ENCODE measurements at places on chromosomes 2 and 18. TPM values are rescaled to one million over a fixed set of nuclear protein-coding genes. Genes with fewer than 3 reads are reported as not detected.

RNF125 gene
- 0.28 TPM for total RNA-seq

SERPINB3 gene
- not detected for total RNA-seq

ABCB11 gene
- total RNA-seq = not detected

RALB gene
- total RNA-seq = 41.7 TPM

GALR1 gene
- total RNA-seq = not detected

GYPC gene
- total RNA-seq = 125 TPM

TDRD15 gene
- not detected for total RNA-seq

GLI2 gene
- total RNA-seq = 11.3 TPM

SNRNP27 gene
- total RNA-seq = 31.3 TPM

SPP2 gene
- total RNA-seq = not detected

DSC2 gene
- not detected for total RNA-seq

RBMS1 gene
- total RNA-seq = 86.3 TPM

FEV gene
- not detected for total RNA-seq

EGR4 gene
- not detected for total RNA-seq

CDH7 gene
- under 0.01 TPM for total RNA-seq

ATRAID gene
- 247 TPM for total RNA-seq

MBOAT2 gene
- total RNA-seq = 39.4 TPM

WNT10A gene
- total RNA-seq = not detected

PAX3 gene
- not detected for total RNA-seq

ERFE gene
- 7.3 TPM for total RNA-seq

IL37 gene
- total RNA-seq = not detected

AMER3 gene
- not detected for total RNA-seq

PLB1 gene
- total RNA-seq = 1.4 TPM

RESP18 gene
- not detected for total RNA-seq

FAP gene
- 148 TPM for total RNA-seq

UGT1A10 gene
- total RNA-seq = 0.83 TPM

CAMKMT gene
- 5.8 TPM for total RNA-seq

CD8B2 gene
- not detected for total RNA-seq

TRIM43 gene
- total RNA-seq = not detected

ZSWIM2 gene
- 0.09 TPM for total RNA-seq

DYSF gene
- 0.65 TPM for total RNA-seq

SLC25A52 gene
- not detected for total RNA-seq

SIX3 gene
- total RNA-seq = not detected

STARD6 gene
- total RNA-seq = not detected

KCNF1 gene
- 0.14 TPM for total RNA-seq

SNED1 gene
- 12.6 TPM for total RNA-seq

NT5DC4 gene
- total RNA-seq = not detected

KCNS3 gene
- 0.43 TPM for total RNA-seq

POU3F3 gene
- not detected for total RNA-seq

RNU2-63P gene
- total RNA-seq = 325 TPM

TUBB8B gene
- total RNA-seq = not detected

SMAD7 gene
- 20.9 TPM for total RNA-seq

VSNL1 gene
- total RNA-seq = not detected

VAMP8 gene
- total RNA-seq = 1.8 TPM

SLC14A1 gene
- total RNA-seq = 27.6 TPM

HRH4 gene
- under 0.01 TPM for total RNA-seq

All from smooth muscle cell of bladder (primary cell).